ENCODE measurements at places on chromosomes 7 and 10.

DNA sequence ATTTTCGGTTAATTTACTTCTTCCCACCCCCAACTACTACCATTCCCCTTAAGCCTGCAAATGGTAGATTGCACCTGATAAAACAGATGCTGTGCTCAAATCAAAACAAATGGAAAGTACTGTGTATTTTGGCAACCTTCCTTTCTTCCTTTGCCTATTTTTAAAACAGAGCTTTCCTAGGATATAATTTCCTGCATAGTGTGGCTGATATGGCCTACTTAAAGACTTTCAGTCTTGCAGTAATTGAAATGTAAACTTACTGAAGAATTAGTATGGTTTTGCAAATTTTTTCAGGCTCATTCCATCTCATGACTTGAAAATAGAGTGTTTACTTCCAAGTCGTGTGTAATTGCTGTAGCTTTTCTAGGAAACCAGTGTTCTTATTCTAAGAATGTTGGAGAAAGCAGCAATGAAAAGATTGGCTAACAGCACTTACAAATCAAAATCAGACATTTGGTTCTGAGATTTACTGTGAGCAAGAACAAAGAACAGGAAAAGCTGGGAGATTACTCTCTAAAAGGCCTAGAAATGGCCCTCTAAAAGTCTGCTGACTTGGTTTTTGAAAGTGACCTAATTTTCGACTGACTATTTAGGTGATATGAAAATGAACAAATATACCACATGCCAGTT lies 52.0 kb downstream of the REEP3 start:
- peak; percentile 32 for DNase-seq

DNA sequence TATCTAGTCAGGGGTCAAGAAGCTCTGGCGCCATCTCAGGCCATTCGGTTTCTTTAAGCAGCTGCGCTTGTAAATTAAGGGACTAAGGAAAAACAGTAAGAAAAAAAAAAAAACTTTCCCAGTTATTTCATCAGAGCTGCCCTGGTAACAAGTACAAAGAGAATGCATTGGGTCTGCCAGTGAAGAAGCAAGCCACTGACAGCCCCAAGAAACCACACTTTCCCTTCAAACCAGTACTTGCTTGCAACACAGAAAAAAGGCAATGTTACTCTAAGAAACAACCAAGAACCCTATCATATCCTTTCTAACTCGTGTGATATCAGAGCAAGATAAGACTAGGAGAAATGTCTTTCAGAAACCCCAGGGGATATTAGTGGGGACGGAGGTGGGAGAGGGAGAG lies 40.6 kb upstream of the AOAH start:
- DNase-seq: no peak

GRCh38 chr7:4871056-4871680 lies 9.3 kb upstream of the PAPOLB start:
- DNase-seq: no peak

GRCh38 chr10:93762979-93763391 lies 5.2 kb downstream of the LGI1 start:
- no peak for DNase-seq

DNA sequence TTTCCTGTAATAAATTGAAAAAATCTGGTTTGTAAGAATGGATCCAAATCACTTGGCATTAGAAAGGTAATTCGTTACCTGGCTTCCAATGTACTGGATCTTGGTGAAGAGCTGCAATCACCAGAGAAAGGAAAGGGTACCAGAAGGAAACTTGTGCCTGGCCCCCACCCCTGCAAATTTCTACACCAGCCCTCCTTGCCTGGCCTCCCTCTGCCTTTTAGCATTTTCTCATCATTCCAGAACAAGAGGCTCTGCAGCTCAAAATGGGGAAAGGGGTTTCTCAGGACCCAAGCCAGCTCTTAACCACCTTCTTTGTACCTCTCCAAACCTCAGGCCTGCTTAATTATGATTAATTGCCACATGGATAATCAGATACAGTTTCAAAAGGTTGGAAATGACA lies 612.8 kb upstream of the MGMT start:
- DNase-seq: no peak

DNA sequence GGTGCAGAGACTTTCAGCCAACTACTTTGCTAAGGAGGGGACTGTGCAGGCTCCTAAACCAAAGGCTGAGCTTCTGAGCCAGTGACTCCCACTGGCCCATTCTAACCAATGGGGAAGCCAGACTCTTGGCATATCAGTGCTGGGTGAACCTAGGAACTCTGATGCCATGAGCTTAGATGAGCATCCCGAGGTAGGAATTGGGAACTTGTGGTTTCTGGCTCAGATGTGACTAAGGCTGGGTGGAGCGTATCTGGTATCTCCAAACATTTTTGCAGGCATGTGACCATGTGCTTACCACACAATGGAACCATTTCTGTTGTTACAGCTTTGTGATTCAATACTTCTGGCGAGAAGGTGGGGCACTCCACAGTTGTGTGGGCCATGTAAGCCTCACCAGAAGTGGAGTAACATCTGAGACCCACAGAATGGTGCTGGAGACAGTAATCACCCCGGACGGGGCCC lies 2.5 kb upstream of the AVPI1 start:
- no peak for DNase-seq

DNA sequence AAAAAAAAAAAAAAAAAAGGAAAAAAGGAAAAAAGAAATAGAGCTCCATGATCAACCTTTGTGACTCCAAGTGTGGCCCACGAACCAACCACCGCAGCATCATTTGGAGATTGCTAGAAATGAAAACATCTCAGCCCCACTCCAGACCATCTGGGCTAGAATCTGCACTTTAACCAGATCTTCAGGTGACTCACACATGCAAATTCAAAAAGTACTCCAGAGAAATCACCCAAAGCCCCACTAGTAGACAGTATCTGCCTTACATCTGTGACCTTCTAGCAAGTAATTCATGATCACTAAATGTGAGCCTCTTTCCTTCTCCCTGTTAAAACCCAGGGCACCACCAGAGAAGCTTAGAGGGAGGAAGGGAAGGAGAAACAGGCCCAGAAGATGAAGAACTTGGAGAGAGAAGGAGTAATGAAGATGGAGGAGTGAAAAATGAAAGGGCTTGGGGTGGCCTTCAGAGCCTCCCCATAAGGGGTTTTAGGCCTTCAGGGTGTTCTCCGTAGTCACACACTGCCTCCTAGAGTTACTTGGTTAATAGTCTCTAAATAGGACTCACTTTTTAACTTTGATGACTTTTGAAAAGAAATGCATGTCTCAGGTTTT lies 94.0 kb downstream of the SLC37A3 start:
- peak; percentile 19 for DNase-seq

GRCh38 chr7:8923164-8923806 lies 489.9 kb downstream of the NXPH1 start:
- DNase-seq: no peak
